ENCODE measurements at places on chromosomes 11 and 22.

- DNase-seq = no peak
- H3K4me1 ChIP-seq = no peaks in the 10 kb centered on the region
- H3K36me3 ChIP-seq = no peaks in the 10 kb centered on the region
Observed at GRCh38 chr11:119512369-119512768, 89.4 kb upstream of the THY1 start.

GRCh38 chr11:84558085-84558905 lies 1068.8 kb downstream of the DLG2 start:
- H3K4me1 ChIP-seq = no peaks in the 10 kb centered on the region
- no peaks in the 10 kb centered on the region for H3K36me3 ChIP-seq
- H3K27me3 ChIP-seq = no peaks in the 10 kb centered on the region
- peak; percentile 14 for DNase-seq
- no peak overlapping the region for H3K27ac ChIP-seq

DNA sequence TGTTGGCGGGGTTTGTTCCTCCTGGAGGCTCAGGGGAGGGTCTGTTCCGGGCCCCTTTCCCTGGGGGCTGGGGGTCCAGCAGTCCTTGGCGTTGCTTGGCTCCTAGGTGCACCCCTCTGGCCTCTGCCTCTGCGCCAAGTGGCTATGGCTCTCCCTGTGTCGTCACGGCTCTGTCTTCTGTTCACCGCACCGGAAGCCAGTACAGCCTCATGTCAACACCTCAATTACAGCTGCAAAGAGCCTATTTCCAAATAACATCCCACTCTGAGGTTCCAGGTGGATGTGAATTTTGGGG lies 64.8 kb downstream of the CELSR1 start:
- H3K27ac ChIP-seq = no peak overlapping the region
- no peak overlapping the region for H3K4me3 ChIP-seq
- DNase-seq = no peak

DNA sequence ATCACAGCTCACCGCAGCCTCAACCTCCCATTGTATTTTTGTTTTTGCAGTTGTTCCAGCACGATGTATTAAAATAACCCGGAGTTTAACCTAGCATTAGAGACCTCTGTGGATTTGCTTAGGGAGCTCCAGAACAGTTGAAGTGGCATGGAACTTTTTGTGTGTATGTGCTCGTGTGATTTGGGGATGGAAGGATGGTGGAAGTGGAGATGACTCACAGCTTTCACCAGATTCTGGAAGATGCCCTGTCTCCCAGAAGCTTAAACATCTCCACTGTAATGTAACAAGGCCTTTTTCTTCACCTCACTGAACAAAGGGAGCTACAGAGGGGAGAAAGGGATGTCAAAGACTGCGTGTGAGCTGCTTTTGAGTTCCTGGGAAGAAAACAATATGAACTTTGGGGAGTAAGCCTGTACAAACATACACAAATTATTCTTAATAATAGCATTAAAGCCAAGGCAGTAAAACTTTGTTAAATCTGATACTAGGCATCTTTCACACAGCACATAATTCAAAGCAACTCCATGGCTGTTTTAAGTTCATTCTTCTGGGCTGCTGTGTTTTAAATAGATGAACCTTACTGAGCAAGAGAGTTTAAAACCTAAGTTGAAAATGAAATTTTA lies 226.4 kb downstream of the ADAMTS15 start:
- peak overlapping the region; percentile 75 for H3K27ac ChIP-seq
- no peaks in the 10 kb centered on the region for H3K36me3 ChIP-seq
- peaks cover 51% of the 10 kb centered on the region for H3K4me1 ChIP-seq
- DNase-seq = no peak
- no peak overlapping the region for H3K4me3 ChIP-seq

DNA sequence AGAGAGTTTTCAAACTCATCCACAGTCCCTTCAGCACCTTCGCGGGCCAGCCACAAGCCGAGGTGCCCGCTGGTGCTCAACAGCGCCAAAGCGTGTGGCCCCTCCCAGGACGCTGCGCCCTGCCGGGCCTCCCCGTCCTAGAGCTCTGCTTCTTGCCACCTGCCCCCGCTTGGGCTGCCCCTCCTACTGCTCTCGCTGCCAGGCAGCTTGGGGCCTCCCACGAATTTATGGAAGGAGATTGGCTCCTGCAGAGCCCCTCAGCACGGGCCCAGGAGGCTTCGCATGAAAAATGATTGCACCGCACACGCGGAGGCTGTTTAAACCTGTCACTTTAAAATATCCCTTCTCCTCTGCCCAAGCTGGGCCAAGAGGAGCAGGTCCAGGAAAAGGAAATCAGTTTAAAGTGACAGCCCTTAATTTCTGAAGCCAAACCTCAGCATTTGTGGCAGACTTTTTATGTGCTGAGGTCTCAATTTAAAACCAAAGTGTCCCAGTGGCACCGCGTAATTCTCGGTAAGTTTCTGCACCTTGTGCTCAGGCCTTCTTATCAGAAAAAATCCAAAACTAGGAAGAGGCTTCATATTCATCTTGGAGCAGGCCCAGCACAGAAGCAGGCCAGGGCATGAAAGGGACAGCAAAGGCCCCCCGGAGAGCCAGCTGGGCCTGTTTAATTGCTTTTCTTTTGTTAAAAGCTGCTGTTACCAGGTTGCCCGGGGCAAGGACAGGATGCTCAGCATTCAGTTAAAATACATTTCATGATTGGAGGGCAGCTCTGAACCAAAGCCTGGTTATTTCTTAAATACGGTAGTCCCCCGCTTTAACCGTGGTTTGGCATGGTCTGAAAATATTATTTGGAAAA lies 303.6 kb downstream of the OPCML start:
- no peak overlapping the region for H3K27ac ChIP-seq
- peak overlapping the region; percentile 50 for H3K4me3 ChIP-seq
- H3K4me1 ChIP-seq = no peaks in the 10 kb centered on the region
- H3K36me3 ChIP-seq = no peaks in the 10 kb centered on the region
- no peak for DNase-seq

DNA sequence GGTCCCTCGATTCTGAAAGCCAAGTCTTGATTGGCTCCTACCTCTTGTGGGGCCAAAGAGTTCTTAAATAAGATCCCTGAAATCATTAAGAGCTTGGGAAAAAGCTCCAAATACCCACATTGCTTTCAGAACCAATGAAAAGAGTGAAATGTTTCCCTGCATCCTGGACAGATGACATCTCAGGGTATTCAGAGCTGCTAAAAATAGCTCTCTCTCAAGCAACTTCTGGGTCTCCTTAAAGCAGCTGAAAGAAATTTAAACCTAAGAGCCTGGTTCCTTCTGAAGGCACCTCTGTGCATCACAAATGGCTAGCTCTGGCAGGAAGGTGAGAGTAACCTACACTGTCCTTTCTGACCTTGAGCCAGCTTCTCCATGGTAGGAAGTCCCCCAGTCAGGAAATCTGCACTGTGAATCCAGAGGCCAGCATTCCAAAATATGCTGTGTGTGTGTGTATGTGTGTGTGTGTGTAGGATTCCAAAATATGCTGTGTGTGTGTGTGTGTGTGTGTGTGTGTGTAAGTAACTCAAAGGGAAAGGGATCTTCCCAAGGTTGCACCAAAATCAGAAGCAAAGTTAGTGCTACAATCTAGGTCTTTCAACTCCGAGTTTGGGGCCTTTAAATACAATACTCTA lies 50.1 kb downstream of the RELT start:
- H3K36me3 ChIP-seq = no peaks in the 10 kb centered on the region
- no peaks in the 10 kb centered on the region for H3K27me3 ChIP-seq

DNA sequence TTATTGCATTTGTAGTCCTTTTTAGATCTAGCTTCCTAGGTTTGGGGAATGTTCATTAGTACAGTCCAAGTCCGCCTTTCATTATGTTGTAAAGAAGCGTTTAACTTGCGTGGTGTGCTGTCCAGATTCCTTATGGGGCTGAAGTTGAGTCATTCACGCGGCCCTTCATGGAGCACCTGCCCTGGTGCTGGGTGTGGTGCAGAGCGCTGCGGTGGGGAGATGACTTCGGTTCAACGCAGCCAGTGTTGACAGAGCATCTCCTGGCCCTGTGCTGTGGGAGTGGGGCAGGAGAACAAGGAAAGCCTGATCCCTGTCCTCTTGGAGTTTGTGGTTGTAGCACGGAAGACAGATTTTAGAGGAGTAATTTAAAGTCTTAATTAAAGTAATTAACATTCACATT lies 152.0 kb downstream of the TBC1D22A start:
- H3K36me3 ChIP-seq = peaks cover 10% of the 10 kb centered on the region
- H3K27ac ChIP-seq = no peak overlapping the region
- no peaks in the 10 kb centered on the region for H3K27me3 ChIP-seq
- H3K4me1 ChIP-seq = no peaks in the 10 kb centered on the region
- DNase-seq = no peak

DNA sequence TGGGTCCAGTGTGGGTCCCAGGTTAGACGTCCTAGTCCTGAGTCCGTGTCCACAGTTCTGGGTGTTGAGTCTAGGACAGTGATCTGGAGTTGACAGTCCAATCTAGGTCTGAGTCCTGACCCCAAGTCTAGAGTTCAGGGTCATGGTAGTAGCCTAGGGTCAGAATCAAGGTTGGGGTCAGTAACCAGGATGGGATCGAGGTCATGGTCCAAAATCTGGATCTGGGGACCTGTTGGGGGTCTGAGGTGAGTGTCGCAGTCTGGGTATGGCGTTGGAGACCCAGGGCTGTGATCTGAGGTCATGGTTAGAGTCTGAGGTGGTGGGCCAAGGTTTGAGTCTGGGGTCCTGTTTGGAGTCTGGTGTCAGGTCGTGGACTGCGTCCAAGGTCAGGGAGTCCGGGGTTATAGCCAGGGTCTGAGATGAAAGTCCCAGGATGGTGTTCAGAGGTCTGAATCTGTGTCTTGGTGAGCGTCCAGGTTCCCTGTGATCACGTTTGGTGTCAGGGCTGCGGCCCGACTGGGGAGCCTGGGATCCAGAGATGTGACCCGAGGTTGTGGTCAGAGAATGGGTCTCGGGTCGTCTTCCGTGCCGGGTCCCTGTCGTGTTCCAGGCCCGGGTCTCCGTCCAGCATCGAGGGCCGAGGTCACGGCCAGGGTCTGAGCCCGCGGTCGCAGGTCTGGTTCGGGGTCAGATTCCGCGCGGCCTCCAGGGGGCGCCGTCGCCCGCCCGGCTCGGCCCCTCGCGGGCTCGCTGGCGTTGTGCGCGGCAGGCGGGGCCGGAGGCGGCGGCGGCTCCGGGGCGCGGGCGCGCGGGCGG lies 432 bp upstream of the GRK2 start:
- peaks cover 41% of the 10 kb centered on the region for H3K4me1 ChIP-seq
- peak; percentile 70 for DNase-seq
- H3K27ac ChIP-seq = peak overlapping the region; percentile 76
- H3K36me3 ChIP-seq = peaks cover 6% of the 10 kb centered on the region
- no peaks in the 10 kb centered on the region for H3K27me3 ChIP-seq

- no peaks in the 10 kb centered on the region for H3K36me3 ChIP-seq
- H3K27ac ChIP-seq = no peak overlapping the region
- H3K4me1 ChIP-seq = no peaks in the 10 kb centered on the region
- H3K27me3 ChIP-seq = no peaks in the 10 kb centered on the region
- no peak overlapping the region for H3K4me3 ChIP-seq
Observed at GRCh38 chr11:124195189-124195734, 12.1 kb downstream of the OR10D3 start.

GRCh38 chr11:64035576-64035975 lies at the start of gene FLRT1:
FLRT1 (plus strand) TSS chr11:64035931; CDS start chr11:64116268, 80,337 bp downstream.
- no peak for DNase-seq
- peaks cover 18% of the 10 kb centered on the region for H3K4me1 ChIP-seq
- peak within 1 kb of the TSS; percentile 72 for H3K27ac ChIP-seq

GRCh38 chr11:94142308-94143281 lies 14.0 kb downstream of the PANX1 start:
- H3K4me1 ChIP-seq = peaks cover 16% of the 10 kb centered on the region
- no peak overlapping the region for H3K4me3 ChIP-seq
- no peaks in the 10 kb centered on the region for H3K27me3 ChIP-seq
- no peak for DNase-seq
- no peak overlapping the region for H3K27ac ChIP-seq
- H3K36me3 ChIP-seq = no peaks in the 10 kb centered on the region

DNA sequence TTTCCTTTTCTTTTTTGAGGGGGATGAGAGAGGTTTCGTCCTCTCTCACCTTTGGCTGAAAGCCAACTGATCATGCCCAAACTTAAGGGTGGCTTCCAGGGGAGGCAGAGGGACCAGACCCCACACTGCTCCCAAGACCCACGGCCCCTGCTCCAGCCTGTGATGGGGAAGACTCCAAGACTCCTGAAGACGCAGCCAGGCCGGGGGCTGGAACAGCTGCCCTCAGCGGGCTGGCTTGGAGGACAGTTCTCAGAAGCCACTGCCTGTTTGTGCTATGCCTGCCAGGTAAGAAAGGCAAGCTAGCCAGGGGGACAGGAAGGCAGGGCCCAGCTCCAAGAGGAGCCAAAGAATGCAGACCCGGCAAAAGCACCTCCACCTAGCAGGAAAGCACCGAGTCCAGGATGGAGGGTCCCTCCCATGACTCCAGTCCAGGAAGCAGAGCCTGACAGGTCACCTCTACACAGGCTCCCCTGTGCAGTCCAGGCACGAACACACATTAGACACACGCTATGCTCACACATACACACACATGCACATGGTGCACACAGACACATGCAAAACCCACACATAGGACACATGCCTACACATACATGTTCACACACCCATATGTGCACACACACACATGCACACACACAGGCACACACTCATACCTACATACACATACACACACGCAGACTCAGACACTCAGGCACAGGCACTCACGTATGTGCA lies 31.3 kb downstream of the GNB1L start:
- DNase-seq = no peak
- peaks cover 6% of the 10 kb centered on the region for H3K4me1 ChIP-seq
- H3K27ac ChIP-seq = no peak overlapping the region

DNA sequence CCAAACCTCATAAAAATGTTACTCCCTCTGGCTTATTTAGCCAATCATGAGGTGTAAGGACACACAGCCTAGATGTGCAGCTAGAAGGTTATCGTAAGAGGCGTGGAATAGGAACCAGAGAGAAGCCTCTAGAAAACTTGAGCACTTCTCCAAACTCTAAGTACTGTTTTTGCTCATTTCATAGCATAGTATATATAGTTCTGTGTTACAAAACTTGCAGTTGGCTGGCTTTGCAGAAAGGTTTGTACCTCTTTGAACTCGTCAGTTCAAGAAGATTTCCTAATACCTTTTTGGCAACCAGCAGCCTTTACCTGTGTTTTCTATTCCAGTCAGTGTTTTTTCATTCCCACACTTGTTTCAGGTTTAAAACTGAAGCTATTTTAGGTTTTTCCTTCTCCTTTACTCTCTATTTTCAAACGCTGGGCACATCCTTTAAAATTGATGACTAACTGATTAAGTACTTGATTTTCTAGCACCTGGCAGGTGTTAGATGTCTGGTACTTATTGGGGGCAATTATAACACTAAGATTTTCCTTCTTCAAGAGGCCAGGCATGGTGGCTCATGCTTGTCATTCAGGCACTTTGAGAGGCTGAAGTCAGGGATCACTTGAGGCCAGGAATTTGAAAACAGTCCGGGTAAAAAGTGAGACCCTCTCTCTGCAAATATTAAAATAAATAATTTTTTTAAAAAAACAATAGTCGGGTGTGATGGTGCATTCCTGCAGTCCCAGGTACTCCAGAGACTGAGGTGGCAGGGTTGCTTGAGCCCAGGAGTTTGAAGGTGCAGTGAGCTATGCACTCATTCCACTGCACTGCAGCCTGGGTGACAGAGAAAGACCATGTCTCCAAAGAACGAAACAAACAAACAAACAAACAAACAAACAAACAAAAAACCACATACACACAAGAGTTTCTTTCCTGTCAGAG lies 125.2 kb downstream of the LRRC4C start:
- no peak overlapping the region for H3K4me3 ChIP-seq
- no peaks in the 10 kb centered on the region for H3K36me3 ChIP-seq
- H3K27me3 ChIP-seq = no peaks in the 10 kb centered on the region
- H3K27ac ChIP-seq = no peak overlapping the region
- no peaks in the 10 kb centered on the region for H3K4me1 ChIP-seq

Measured in gastrocnemius medialis (tissue), 4 donors.